ENCODE measurements at places on chromosomes 6 and 20. TPM values are rescaled to one million over a fixed set of nuclear protein-coding genes. Genes with fewer than 3 reads are reported as not detected.

Gene MAP7
- 0.36 TPM for total RNA-seq

Gene RBBP8NL
- total RNA-seq: not detected

Gene MCUR1
- 5.6 TPM for total RNA-seq

Gene CRISP3
- not detected for total RNA-seq

Gene TRERF1
- 6.7 TPM for total RNA-seq

Gene MOG
- total RNA-seq: not detected

Gene PLN
- total RNA-seq: under 0.01 TPM

- peak; percentile 36 for DNase-seq
These were observed 18.8 kb downstream of the TBPL1 start for GRCh38 chr6:133971861-133972260.

GRCh38 chr6:54156650-54157250 lies 45.5 kb downstream of the MLIP start:
- DNase-seq: no peak

DNA sequence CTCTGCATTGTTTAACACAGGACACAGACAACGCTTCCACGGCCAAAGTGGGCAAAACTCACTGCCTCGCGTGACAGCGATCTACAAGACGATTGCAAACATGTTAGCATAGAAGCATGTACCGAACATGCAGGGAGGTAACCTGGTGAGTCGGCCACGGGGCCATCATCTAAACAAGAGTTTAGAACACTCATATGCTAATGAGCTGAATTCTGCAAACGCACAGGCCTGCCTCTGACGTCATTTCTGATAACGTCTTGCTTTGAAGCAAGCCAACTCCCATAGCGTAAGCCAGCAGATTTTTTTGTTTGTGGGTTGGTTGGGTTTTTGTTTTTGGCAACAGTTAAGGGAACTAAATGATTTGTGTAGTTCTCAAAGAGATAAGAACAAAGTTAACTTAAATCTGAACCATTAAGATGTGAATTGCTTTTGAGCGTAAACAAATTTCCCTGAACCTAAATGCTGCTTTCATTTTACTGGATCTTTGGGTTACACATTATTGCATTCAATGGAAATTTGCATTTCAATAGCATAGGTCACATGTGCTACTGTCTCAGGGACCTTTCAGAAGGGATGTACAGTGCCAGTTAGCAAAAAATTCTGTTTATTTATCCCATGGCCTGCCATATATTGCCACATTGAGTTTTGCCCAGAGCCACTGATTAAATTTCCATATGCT lies 184.5 kb upstream of the PDE10A start:
- peak; percentile 89 for DNase-seq

DNA sequence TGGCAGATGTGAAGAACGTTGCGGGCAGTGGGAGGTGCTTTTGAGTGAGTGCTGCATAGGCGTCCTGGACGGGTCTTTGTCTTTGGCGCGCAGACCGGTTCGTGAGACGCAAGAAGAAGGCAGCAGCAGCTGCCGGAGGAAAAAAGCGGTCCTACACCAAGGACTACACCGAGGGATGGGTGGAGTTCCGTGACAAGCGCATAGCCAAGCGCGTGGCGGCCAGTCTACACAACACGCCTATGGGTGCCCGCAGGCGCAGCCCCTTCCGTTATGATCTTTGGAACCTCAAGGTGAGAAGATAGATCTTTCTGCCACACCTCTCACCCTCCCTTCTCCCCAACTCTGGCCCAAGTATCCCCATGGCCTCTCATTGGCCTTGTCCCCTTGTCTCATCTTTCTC lies 1.1 kb downstream of the ABT1 start:
- DNase-seq: no peak

DNA sequence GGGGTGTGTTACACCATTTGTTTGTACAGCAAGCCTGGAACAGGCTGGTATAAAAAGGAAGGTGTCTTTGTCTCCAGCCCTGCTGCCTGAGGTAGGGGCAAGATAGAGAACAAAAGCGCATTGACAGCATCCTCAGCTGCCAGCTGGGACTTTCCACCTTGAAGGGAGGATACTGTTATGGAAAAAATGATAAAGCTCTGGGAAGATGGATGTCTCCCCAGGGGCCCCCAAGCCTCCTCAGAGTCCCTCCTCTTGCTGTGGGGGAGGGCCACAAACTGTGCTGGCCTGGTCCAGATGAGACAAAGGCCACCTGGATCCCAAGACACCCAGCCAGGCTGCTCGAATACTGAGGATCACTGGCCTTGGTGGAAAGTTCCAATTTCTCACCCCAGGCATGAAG lies 13.0 kb downstream of the REM1 start:
- DNase-seq: no peak

GRCh38 chr20:1377341-1377871 lies 15.4 kb downstream of the FKBP1A start:
- no peak for DNase-seq

DNA sequence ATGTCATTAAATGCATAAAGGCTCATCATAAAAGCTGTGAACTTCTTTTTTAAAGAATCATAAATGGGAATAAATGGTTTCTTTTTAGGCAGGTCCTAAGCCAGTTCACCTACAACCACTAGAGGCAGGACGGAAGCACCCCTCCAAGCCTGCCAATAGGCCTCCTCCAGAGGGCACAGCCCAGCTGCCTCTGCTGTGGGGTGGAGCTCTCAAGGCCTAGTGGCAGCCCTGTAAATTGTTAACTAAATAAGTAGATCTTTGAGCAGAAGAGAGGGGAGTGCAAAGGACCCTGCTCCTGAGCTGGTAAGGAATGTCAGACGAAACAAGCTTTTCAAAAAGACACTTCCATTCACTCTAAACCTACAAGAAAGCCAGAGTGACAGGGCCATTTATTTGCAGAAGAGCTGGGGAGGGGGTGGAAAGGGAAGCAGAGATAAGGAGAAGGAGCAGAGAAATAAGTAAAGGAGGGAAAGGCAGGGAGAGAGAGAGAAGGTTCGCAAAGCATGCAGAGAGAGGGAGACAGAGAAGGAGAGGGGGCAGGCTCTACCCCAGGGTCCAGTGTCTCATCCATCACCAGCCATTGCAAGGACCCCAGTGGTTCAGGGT lies 18.0 kb upstream of the MAFB start:
- no peak for DNase-seq

DNA sequence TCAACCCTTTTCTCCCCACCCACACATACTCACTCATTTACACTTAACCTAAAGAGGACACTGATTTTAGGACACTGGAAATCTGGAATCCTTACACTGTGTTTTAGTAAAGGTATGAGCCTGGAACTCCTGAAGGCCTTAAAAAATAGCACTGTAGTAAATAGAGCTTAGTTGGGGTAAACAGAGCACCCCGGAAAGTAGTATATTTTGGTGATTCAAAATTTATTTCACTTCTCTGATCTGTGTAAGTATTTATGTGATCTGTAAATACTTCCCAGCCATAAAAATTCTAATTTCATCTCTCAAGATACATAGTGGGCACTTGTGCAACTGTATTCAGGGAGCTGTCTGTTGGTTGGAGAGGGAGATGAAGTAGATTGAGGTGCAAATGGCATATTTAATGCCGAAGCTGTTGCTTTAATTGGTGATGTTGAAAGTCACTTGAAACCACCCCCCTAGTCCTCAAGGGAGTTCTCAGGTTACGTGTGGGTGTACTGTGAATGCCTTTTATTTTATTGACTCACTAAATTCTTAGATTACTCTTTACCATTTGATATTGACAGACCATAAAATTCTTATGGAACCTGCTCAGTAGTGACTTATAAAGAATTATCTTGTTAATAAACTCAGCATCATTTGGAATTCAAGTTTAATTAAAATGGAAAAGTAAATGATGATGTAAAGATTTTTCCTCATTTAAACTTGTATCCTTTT lies 154.9 kb downstream of the SOX4 start:
- peak; percentile 61 for DNase-seq

GRCh38 chr20:1897541-1897940 lies 2.3 kb downstream of the SIRPA start:
- DNase-seq: no peak

DNA sequence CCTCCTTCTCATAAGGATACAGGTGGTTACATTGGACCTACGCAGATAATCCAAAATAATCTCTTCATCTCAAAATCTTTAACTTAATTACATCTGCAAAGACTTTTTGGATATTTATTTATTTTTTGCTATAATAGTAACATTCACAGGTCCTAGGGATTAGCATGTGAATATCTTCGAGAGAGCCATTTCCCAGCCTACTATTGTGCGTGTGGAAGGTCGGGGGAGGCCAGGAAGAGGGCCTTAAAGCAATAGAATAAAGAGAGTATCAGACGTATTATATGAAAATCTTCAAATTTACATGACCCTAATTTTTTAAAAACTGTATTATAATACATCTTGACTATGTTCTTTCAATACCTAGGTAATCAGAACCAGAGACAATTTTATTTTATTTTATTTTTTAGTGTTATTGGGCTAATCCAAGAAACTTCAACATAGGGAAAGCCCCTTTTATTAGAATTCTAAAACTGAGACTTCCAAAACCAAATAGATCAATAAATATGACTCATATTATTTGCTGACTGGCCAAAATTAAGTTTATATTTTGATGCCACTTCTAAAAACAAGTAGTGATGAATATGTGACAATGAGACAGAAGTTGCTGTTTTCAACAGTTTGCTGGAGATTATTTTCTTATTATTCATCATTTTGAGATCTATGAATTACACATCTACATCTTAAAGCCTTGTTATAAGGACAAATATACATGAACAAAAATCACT lies 536.1 kb downstream of the NKAIN2 start:
- DNase-seq: no peak

GRCh38 chr6:81906709-81907204 lies 154.3 kb upstream of the TENT5A start:
- DNase-seq: no peak

GRCh38 chr6:22132656-22133055 lies 164.2 kb downstream of the PRL start:
- no peak for DNase-seq

DNA sequence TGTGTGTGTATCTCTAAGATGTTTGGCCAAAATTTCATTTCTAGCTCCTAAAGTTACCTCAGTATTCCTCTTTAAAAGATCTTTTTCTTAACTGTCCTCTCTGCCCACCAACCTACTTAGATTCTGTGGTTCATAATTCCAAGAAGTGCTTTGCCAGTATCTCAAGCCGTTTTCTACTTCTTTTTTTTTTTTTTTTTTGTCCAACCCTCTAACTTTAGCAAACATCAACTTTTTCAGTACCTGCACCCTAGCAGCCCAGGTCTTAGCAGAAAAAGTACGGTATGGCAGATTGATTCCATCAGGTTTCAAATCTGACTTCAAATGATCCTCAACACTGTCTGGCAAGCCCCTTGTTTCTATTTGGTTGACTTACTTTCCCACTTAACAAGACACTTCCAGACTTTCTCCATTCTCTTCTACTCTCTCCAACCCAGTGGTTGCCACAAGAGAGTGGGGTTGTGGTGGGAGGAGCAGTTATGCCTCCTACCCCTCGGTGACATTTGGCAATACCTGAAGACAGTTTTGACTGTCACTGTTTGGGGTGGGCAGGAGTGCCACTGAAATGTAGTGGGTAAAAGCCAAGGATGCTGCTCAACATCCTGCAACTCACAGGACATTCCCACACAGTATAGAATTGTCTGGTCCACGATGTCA lies 10.8 kb upstream of the MAN1A1 start:
- DNase-seq: no peak

DNA sequence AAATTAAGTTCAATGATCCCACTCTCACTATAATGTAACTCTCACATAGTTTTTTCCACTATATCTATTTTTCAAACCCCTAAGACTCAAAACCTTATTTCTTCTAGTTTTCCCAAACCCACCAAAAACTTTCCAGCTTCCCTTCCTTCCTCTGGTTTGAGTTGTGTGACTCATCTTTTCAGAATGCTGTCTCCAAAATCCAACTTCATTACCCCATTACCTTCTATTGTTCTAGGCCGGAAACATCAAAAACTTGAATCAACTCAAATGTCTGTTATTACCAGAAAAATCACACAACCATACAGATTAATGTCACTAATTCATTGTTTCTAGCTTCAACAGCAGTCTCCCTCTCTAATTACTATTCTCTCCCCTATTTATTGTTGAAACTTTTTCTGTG lies 1090.3 kb downstream of the HACE1 start:
- DNase-seq: no peak

- no peak for DNase-seq
These were observed 4.4 kb downstream of the MYLK2 start for GRCh38 chr20:31823360-31824124.

DNA sequence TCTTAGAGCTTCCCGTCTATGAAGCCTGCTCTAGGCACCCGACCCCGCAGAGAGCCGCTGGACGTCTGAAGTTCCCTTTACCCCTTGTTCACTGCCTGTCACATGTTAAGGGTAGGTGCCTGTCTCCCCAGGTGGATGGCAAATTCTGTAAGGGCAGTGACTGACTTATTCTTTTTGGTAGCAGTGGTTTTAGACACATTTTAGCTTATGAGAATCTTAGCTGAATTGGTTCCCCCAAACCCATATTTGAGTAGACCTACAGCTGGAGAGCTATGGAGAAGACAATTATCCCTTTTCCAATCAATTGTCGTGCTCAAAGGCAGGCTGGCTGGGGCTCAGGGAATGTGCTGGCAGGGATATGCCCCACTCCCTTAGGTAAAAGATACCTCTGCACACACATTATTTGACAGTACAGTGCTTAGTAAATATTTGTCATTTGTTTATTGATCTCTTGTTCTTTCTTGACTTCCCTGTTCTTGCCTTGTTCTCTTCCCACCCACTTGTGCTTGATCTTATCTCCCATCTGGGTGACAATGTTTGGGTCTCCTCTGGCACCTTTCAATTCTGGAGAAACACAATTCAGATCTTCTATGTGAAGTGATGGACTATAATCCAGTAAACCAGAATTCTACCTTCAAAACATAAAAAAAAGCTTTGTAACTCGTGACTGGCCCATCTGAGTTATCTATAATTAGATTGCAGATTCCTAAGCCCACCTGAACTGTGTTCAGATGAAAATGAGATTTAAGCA lies 114.3 kb upstream of the SLC2A12 start:
- peak; percentile 67 for DNase-seq

- no peak for DNase-seq
These were observed 231.6 kb downstream of the THBS2 start for GRCh38 chr6:169022079-169022478.

DNA sequence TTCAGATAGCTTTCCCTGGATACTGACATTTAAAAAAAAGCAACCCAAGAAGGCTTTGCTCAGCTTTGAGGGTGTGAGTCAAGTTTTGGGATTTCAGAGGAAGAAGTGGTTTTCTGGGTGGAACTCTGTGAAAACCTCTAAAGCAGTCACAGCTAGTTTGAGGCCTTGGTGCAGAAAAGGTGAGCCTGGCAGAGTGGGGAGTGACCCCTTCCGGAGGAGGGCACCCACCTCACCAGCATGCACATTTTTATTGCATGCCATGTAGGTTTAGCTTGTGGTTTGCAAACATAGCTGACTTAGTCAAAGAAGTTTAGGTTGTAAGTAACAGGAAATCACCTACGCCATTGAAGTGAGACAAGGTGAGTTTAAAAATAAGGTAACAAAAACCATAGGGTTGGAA lies 146.8 kb upstream of the PMEPA1 start:
- DNase-seq: no peak
